ENCODE measurements at places on chromosomes 7 and 10. TPM values are rescaled to one million over a fixed set of nuclear protein-coding genes. Genes with fewer than 3 reads are reported as not detected.

DNA sequence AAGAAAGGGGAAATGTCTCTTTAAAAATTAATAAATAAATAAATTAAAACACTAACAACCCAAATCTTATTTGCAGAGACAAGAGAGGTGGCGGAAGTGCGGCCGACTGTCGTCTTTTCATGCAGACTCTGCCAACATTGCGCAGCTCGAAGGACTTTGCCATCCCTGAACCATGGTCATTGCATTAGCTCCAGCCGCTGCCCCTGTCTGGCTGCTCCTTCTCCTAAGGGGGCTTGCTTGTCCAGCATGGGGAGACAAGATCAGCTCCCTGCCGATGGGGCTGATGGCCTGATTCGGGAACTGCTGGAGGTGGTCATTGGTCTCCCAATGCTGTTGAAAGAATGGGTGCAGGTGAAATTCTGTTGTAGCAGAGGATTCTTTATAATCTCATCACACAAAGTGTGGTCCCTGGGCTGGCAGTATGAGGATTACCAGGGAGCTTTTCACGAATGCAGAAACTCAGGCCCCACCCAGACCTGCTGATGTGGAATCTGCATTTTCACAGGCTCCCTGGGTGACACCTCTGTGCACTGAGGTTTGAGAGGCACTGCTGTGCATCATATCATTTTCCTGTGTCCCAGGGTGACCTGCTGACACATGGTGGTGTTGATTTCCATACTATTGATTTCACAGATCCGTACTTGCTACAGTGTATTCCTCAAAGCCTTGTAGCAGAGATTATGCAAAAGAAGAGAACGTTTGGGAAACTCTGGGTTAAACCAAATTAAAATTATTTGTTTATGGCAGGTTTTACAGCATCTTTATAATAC lies 172.4 kb upstream of the ZMIZ1 start:
- no peak for DNase-seq

DNA sequence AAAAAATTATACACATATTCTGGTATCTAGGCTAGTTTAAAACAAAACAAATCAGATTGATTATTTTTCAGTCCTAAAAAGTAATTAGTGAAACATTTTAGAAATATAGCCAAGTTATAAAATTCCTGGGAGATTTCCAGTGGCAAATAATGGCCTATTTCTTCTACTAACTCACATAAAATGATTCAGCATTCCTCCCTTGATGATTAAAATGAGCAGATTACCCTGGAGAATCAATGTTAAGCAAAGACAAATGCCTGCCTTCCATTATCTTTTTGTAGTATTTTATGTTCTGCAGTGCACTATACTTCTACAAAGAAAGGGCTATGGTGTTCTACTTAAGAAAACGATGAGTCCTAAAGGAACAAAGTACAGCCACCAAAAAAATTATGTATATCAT lies 53.6 kb downstream of the PARD3 start:
- DNase-seq = no peak

DNA sequence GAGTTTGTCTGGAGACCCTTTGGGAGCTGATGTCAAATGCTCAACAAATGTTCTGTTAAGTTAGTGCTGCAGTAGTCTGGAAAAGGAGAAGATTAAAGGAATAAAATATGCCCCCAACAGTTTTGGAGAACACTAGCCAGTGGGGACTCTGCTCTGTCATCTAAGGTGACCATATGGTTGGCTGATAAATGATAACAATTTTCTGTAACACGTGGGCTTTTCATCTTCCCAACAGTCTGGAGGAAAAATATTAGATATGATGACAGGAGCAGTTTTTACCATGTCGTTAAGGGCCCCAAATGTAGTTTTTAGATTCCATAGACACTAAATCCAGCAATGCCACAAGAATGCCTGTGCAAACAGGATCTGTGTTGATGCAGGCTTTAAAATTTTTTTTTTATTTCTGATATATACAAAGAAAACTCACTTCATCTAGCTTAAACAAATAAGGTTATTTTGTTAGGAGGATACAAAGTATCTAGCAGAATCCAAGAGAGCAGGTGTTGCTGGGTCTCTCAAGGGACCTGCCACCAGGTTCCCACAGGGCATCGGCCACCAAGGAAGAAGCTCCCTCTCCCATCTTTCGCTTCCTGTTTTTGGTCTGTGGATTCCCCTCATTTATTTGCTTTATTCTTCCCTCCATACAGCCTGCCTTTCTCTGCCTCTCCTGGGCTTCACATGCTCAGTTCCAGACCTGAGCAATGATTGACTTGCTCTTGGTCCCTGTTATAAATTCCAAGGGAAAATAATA lies 6.2 kb upstream of the CFAP58 start:
- no peak for DNase-seq

DNA sequence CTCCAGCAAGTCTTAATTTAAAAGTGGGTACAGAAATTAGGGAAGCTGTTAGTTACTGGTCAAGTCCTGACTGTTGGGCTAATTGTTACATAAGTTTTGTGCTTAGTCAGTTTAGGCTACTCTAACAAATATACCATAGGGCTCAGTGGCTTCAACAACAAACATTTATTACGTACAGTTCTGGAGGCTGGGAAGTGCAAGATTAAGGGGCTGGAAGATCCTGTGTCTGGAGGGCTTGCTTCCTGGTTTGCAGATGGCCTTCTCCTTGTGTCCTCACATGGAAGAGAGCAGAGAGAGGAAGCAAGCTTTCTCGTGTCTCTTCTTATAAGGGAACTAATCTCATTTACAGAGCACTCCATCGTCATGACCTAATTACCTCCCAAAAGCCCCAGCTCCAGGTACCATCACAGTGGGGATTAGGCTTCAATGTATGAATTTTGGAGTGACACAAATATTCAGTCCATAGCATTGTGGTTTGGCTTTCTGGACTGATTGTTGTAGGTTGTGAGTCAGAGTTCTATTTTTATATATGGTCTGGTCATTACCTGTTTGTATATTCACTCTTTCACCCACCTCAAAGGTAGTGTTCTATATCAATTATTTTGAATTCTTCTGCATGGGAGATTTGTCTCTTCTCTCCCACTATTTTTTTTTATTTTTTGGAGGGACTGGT lies 17.1 kb downstream of the ST7 start:
- DNase-seq = no peak

DNA sequence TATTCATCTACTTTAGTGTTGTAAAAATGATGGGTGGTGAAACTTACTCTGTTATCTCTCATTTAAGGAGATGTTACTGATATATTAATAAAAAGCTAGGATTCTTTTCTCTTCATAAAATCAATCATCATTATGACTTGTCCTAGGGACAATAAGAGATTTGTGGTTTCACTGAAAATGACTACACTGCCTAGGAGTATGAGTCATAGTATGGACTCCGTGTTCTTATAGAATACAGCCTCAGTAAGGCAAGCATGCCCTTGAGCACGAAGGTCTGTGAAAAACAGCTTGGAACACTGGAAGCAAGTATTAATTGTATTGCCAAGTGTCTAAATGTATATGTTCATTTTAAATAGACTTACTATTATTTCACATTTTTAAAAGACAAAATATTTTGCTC lies 749.2 kb upstream of the PCDH15 start:
- no peak for DNase-seq

- DNase-seq = no peak
Measured at GRCh38 chr7:46932676-46933424, 649.1 kb downstream of the TNS3 start.

Gene HNRNPF
- 351 TPM for total RNA-seq

Gene STMP1
- total RNA-seq = 23.3 TPM

Gene PRPS1L1
- not detected for total RNA-seq

Gene RADIL
- 0.17 TPM for total RNA-seq

Gene HSPA12A
- 0.06 TPM for total RNA-seq

Gene NYAP1
- total RNA-seq = 0.54 TPM

Gene C10orf71
- total RNA-seq = not detected

Gene ADAM22
- 4.6 TPM for total RNA-seq

Gene IFIT1
- 45.7 TPM for total RNA-seq
